DND-41 (cell line): ENCODE measurements at places on chromosomes 13 and 19.

DNA sequence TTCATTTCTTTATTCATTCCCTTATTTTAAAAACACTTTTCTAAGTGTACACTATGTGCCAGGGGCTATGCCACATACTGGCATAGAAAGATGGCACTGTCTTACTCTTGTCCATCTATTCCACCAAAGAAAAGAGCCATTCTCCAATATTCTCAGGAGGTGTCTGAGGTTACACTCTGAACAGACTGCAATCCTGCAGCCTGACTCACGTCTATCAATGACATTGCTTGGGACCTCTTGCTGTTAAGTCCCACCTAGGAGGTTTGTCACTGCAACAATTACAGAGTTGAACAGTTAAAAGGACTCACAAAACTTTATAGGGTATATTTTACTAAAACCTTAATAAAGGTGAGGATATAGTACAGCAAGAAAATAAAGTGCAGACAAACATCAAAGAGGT, 512.9 kb upstream of the HTR2A start:
- H3K36me3 ChIP-seq: no peaks in the 10 kb centered on the region
- DNase-seq: no peak
- H3K27me3 ChIP-seq: peaks cover 3% of the 10 kb centered on the region
- no peaks in the 10 kb centered on the region for H3K4me1 ChIP-seq
- H3K4me3 ChIP-seq: no peak overlapping the region

GRCh38 chr13:24892829-24893228, 128.9 kb downstream of the RNF17 start:
- peaks cover 81% of the 10 kb centered on the region for H3K36me3 ChIP-seq
- H3K4me3 ChIP-seq: no peak overlapping the region
- no peaks in the 10 kb centered on the region for H3K4me1 ChIP-seq
- no peaks in the 10 kb centered on the region for H3K27me3 ChIP-seq
- H3K27ac ChIP-seq: no peak overlapping the region

GRCh38 chr19:50921426-50922316, 10.5 kb upstream of the KLK4 start:
- H3K36me3 ChIP-seq: no peaks in the 10 kb centered on the region
- peaks cover 4% of the 10 kb centered on the region for H3K27me3 ChIP-seq
- no peak for DNase-seq
- H3K27ac ChIP-seq: no peak overlapping the region
- H3K4me3 ChIP-seq: no peak overlapping the region

- H3K27ac ChIP-seq: no peak overlapping the region
- no peaks in the 10 kb centered on the region for H3K27me3 ChIP-seq
- H3K36me3 ChIP-seq: no peaks in the 10 kb centered on the region
- no peak for DNase-seq
Observed at GRCh38 chr13:24985107-24985506, 110.8 kb upstream of the PABPC3 start.

DNA sequence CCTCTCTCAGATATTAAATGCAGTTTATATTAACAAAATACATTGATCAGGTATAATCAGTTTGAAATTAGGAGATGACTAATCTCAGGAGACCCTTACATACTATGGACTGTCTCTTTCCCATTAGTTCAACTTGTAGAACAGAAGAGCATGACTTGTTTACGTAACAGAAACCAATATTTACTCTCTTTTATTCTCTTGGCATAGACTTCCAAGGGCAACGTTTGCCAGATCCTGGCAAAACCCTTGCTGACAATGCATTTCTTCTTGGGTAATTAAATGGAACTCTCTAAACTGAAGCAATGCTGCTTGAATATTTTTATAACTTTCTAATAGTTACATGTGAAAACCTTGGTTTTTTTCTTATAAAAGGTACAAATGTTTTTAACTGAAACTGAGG, 68.3 kb upstream of the MYO16 start:
- H3K36me3 ChIP-seq: no peaks in the 10 kb centered on the region
- no peak for DNase-seq
- H3K4me1 ChIP-seq: no peaks in the 10 kb centered on the region
- no peak overlapping the region for H3K4me3 ChIP-seq
- no peak overlapping the region for H3K27ac ChIP-seq
- H3K27me3 ChIP-seq: no peaks in the 10 kb centered on the region

DNA sequence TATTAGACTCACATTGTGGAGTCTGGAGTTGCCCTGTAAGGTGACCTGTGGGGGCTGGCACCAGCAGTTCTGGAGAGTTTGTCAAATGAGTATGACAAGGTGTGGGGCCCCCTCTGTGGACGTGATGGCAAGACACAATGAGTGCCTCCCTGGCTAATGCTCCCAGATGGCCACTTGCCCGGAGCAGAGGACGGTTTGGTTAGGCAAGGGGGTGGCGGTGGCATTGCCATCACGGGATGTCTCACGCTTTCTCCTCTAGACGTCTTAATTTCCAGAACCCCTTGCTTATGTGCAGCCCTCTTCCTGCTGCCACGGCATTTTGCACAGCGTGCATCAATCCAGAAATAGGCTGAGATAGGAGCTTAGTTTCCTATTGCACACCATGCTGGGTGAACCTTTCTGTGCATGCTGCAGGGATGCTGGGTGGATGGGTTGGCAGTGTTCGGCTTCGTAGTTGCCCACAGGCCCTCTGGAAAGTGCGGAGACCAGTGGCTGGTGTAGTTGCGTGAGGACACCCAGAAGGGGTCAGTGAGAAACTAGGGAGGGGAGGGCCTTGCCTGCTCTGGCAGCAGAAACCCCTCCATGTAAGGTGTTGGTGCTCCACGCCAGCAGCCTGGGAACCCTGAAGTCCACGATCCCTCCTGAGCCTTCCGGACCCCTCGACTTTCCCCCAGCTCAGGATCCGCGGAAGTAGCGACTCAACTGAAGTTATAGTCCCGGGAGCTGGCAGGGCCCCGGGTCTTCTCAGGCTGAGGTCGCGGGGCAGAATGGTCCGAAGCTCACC, 18.1 kb upstream of the LRP3 start:
- peak; percentile 37 for DNase-seq
- no peaks in the 10 kb centered on the region for H3K27me3 ChIP-seq
- peak overlapping the region; percentile 92 for H3K27ac ChIP-seq
- peak overlapping the region; percentile 88 for H3K4me3 ChIP-seq

- no peaks in the 10 kb centered on the region for H3K27me3 ChIP-seq
- no peaks in the 10 kb centered on the region for H3K4me1 ChIP-seq
- DNase-seq: no peak
Observed at GRCh38 chr13:109180905-109181425, 551.6 kb downstream of the MYO16 start.
